ENCODE measurements at places on chromosomes 16 and 17.
A peak's percentile ranks its signal among the peaks of the same experiment; 100 is the strongest.

- DNase-seq, result peak; percentile 47
Observed at GRCh38 chr16:66553223-66553622, 847 bp downstream of the CKLF start.

DNA sequence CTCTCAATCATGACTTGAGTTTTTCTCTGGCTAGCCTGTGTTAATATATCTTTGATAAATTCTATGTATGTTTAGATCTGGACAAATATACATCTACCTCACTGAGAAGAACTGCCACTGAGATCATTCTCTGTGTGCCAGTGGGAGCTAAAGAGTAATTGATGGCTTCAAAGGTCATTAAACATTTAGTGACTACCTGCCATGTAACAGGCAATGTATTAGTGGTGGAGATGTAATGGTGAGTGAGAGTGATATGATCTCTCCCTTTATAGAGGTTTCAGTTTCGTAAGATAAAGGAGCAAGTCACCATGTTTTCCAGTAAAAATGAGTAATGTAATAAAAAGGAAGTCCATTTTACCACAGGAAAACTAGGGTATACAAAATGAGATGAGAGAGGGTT is 235.8 kb upstream of the CDH8 start:
- DNase-seq, result no peak

- no peak for DNase-seq
Observed at GRCh38 chr17:76635659-76636360, 7.7 kb downstream of the ST6GALNAC1 start.

DNA sequence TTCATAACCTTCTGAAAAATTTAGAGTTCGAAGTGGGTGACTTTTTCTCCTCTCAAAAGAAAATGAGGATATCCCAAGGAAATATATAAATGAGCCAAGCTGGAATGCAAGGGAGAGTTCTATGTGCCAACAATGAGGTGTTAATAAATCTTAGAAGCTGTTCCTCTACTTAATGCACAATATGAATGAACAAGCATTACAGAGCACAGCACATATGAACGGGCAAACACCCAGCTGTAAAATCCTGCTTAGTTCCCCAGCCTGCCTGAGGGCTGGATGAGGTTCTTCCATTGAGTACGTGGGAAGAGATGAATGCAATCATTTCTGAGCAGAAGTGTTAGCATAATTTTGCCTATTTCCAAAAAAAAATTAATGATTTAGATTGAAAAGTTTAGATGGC is 58.1 kb downstream of the WDR59 start:
- no peak for DNase-seq

DNA sequence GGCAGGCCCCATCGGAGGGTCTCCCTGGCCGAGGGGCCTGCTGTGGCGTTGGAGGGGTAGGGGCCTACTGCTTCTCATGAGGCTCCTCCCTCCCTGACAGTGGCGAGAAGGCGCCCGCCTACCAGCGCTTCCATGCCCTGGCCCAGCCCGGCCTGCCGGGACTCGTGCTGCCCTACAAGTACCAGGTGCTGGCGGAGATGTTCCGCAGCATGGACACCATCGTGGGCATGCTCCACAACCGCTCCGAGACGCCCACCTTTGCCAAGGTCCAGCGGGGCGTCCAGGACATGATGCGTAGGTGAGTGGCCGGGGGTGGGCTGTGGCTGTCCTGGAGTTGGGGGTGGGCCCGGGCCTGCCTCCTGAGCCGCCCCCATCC is 1.7 kb downstream of the CDT1 start:
- no peak for DNase-seq

GRCh38 chr17:10631048-10631700 is 25.9 kb downstream of the MYH3 start:
- no peak for DNase-seq

DNA sequence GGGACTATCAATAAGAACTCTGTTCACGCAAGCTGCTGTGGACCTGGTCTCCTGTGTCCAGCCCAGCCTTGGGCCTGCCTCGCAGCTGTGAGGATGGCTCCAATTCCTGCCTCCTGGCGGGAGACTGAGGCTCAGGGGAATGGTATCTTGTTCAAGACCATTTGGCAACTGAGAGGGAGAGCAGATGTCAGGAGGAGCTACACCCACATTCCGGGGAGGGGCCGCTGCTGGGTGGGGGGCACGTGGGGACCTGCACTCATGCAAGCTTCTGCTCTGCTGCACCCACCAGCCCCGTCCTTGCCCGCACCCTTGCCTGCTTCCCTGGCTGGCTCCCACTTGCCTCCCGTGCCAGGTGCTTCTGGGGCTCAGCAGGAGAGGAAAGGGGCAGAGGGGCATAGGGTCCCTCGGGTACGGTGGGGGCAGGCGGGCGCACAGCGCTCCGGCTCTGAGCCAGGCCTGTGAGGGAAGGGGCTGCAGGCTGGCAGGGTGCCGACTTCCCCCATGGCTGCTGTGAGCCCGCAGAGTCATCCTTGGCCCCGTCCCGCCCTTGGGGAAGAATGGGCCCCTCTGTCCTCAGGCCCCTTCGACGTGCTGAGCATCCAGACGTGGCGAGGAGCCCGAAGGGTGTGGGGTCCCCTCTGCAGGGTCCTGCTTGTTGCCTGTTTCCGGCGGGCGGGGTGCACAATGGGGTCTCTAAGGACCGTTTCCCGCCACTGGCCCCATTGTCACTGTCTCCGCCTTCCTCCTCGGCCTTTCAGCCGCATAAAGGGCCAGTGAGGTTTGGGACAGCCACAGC is 2.7 kb downstream of the METRN start:
- DNase-seq, result no peak

- DNase-seq, result no peak
Observed at GRCh38 chr17:81898029-81898866, 3.8 kb upstream of the NPB start.

- no peak for DNase-seq
Observed at GRCh38 chr16:19765860-19766553, 47.9 kb downstream of the IQCK start.

- no peak for DNase-seq
Observed at GRCh38 chr17:69222707-69223258, 5.8 kb downstream of the ABCA10 start.

- DNase-seq, result no peak
Observed at GRCh38 chr17:80941743-80942422, 49.8 kb upstream of the CHMP6 start.

GRCh38 chr16:10982465-10983150 is 38.2 kb downstream of the CLEC16A start:
- DNase-seq, result no peak

GRCh38 chr17:27496005-27496404 is 39.8 kb downstream of the KSR1 start:
- DNase-seq, result no peak

GRCh38 chr17:29584452-29585079 is 4.9 kb downstream of the GIT1 start:
- DNase-seq, result no peak

- no peak for DNase-seq
Observed at GRCh38 chr16:70725024-70725911, 39.4 kb upstream of the MTSS2 start.

DNA sequence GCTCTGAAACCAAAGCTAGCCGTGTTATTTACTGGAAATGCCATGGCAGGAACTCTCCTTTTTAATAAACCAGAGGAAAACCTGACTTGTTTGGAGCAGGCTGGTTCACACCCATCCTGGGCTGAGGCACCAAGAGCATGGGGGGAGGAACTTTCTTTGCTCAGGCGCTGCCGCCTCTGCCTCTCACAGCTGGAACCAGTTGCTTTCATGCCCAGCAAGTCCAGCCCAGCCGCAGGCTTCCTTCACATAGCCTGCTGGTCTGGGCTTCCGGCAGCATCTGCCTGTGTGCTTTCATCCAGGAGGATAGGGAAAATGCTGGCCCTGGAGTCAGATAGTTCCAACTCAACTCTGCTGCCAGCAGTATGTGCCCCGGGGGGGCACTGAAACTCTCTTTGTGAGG is 88.1 kb upstream of the ASIC2 start:
- DNase-seq, result no peak

- DNase-seq, result no peak
Observed at GRCh38 chr17:76138234-76138895, 2.7 kb downstream of the FOXJ1 start.

GRCh38 chr16:79305074-79305473 is 295.5 kb downstream of the MAF start:
- no peak for DNase-seq

DNA sequence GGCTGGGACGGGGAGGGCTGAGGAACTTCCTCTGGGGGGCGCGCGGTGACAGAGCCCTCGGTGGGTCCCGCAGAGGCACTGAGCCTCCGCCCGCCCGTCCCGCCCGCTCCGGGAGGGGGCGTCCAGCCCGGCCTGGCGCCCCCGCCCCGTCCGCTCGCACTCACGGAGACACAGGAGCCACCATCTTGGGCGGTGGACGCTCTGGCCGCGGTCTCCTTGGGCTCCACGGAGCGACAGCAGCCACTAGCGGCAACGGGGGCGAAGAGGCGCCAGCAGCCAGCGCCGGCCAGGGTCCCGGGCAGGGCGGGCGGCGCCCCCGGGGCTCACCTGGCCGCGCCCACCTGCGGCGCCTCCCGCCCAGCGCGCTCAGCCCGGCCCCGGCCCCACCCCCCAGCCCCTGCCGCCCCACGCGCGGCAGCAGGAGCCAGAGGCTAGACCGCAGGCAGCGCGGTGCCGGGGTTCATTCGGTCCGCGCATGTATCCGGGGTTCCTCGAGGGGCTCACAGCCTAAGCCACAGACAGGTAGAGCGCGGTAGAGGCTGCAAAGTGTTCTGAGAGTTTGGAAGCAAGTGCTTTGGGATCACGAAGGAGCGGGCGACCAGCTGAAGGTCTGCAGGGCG is at the start of gene C17orf113:
Gene C17orf113, minus strand, starts transcription at position 209 of the 620 bp plus-strand sequence. CDS start 7,225 bp downstream, outside the sequence.
- peak; percentile 34 for DNase-seq

DNA sequence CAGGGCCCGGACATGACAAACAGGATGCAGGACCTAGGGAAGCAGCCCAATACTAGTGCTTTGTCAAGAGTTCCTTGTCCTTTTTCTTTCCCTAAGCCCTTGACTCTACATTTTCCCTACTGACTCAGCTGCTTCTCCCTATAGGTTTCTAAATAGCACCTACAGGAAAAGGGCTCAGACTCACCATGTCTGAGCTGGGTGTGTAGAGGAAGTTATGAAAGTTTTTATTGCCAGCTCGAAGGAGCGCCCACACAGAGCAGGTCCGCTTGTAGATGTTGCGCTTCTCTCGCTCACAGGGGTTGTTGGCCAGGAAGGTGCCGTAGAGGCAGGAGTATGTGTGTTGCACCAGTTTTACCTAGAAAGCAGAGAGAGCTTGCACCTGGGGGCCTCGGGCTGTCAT is 10.6 kb downstream of the MTMR4 start:
- DNase-seq, result no peak

DNA sequence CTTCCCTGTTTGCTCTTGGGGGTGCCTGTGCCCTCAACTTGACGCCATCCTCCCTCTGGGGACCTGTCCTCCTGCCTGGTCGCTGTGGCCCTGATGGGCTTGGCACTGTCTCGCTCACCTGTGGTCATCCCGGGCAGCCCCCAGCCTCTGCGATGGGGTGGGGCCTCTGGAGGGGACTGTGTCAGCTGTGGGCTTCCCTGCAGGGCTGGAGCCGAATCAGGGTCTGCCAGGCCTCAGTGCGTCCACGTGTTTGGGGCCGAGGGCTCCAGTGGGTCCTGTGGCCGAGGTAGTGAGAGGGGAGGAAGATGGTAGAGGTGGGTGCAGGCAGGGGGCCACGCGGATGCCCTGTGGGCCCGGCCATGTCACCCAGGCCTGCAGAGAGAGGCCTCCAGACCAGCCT is 8.0 kb downstream of the PIGQ start:
- DNase-seq, result no peak

- no peak for DNase-seq
Observed at GRCh38 chr16:353404-354290, 1.1 kb upstream of the AXIN1 start.

DNA sequence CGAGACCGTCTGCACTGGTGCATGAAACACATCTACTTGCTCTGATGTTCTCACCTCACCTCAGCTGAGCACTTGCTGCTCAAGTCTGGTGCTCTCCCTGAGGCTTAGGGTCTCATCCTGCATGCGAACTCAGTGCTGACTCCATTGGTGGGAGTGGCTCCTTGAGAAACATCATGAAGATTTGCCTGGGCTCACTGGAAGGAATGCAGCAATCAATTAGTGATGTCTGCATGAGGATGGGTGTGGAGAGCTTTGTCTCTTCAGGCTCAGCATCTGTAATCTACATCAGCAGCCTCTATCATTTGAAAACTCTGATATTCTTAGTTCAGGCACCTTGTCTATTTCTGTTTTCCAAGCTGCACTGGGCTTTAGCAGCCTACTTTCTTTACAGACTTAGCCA is 204.4 kb downstream of the IRF8 start:
- no peak for DNase-seq

GRCh38 chr17:40062329-40063186 is at the start of gene THRA:
Gene THRA (plus strand): TSS chr17:40062965. CDS start chr17:40074489, 11,524 bp downstream.
- DNase-seq, result peak; percentile 76

- DNase-seq, result peak; percentile 21
Observed at GRCh38 chr17:19645734-19646201, 2.8 kb upstream of the ALDH3A2 start.

DNA sequence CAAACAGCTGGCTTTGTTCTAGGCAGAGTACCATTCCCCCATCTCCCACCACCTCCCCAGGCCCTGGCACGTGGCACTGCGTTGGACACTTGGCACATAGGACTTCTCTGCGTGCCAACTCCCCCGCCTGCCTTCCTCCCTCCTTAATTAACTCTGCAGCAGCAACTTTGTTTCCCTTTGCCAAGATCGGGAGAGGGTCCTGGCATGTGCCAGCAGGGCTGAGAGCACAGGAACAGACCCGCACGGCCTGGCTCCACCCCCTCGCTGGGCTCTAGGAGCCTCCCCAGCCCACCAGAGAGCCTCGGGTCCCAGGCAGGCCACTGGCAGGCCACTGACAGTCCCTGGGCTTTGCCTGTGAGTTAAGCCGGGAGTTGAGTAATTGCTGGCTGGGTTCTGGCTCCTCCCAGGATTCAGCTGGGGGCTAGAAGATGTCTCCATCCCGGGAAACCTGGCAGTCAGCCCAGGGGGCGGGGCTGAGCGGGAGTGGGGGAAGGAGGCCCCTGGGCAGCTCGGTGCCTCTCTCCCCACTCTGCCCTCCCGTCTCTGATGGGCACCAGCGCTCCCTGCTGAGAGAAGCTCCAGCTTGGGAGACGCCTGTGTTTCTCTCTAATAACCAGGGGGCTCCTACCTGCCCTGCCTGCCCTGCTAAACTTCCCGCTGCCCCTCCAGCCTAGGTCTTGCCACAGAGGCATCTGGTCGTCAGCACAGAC is 224.0 kb upstream of the TNRC6C start:
- no peak for DNase-seq

GRCh38 chr16:35147556-35148504 is 1688.4 kb downstream of the TP53TG3F start:
- no peak for DNase-seq

GRCh38 chr16:10984509-10984908 is 40.1 kb downstream of the CLEC16A start:
- no peak for DNase-seq

- DNase-seq, result no peak
Observed at GRCh38 chr16:5025171-5025632, 8.5 kb downstream of the NAGPA start.
